Activated CD4-positive, alpha-beta T cell treated with anti-CD3 and anti-CD28 coated beads, Interleukin-2, amount 10 ng/mL, durations not matched to agents 24 days and 14 days (primary cell): ENCODE measurements at places on chromosomes 7 and 10. TPM values are rescaled to one million over a fixed set of nuclear protein-coding genes. Genes with fewer than 3 reads are reported as not detected.
A peak's percentile ranks its signal among the peaks of the same experiment; 100 is the strongest.

The PKD1L1 gene
- total RNA-seq: 0.05 and 0.12 TPM in 2 replicates

GRCh38 chr7:137110091-137110509 lies 233.4 kb downstream of the PTN start:
- no peak for DNase-seq

GRCh38 chr10:109982812-109983211 lies 25.0 kb upstream of the ADD3 start:
- DNase-seq: no peak

- no peak for DNase-seq
These were observed 109.6 kb downstream of the SFMBT2 start for GRCh38 chr10:7301006-7301778.

GRCh38 chr7:128135159-128135514 lies 103.9 kb upstream of the LRRC4 start:
- DNase-seq: no peak

- DNase-seq: no peak
These were observed 106.3 kb downstream of the ATXN7L1 start for GRCh38 chr7:105769901-105770628.

DNA sequence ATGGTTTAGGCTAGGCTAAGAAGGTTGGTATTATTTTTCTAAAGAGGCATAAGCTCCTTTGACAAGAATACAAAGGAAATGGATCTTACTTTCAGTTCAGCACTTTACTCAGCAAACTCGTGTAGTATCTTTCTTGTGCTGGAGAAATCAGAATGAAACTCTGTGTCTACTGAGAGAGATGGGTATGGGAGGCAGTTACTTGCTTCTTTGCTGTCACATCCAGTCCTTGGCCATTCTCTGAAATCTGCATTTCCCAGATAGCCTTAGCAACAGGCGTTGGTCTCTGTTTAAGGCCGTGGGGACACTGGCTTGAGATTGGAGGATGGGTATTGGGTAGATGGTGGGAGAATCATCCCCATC lies 180.5 kb downstream of the NRP1 start:
- peak; percentile 67 for DNase-seq
